Chondrocyte (in vitro differentiated cells): ENCODE measurements at places on chromosomes 5 and 9. TPM values are rescaled to one million over a fixed set of nuclear protein-coding genes. Genes with fewer than 3 reads are reported as not detected.

GRCh38 chr5:133801955-133802751 is 166.3 kb downstream of the C5orf15 start:
- no peak for DNase-seq

- DNase-seq = no peak
These were observed 84.1 kb upstream of the IRX1 start for GRCh38 chr5:3511519-3511918.

GRCh38 chr9:13035822-13036221 is 243.7 kb downstream of the MPDZ start:
- no peak for DNase-seq

DNA sequence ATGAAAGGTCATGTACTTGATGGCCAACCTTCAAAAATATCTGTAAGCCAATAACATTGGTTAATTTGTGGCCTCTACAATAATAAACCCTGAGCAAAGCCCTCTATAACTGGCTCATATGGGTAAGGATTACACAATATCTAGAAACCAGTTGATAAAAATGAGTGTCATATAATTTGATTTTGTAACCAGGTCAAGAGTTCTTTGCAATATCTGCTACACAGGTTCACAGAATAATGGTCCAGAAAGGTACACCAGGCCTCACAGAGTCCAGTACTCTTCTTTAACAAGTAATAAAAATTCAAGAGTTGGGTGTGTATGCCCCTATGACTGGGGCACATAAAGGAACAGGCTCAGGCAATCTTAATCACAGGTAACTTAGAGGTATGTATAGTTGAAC is 95.3 kb downstream of the AUH start:
- no peak for DNase-seq

GRCh38 chr9:113139225-113139829 is 11.5 kb upstream of the SLC31A2 start:
- no peak for DNase-seq

- no peak for DNase-seq
These were observed 22.3 kb downstream of the TTF1 start for GRCh38 chr9:132384376-132384775.

DNA sequence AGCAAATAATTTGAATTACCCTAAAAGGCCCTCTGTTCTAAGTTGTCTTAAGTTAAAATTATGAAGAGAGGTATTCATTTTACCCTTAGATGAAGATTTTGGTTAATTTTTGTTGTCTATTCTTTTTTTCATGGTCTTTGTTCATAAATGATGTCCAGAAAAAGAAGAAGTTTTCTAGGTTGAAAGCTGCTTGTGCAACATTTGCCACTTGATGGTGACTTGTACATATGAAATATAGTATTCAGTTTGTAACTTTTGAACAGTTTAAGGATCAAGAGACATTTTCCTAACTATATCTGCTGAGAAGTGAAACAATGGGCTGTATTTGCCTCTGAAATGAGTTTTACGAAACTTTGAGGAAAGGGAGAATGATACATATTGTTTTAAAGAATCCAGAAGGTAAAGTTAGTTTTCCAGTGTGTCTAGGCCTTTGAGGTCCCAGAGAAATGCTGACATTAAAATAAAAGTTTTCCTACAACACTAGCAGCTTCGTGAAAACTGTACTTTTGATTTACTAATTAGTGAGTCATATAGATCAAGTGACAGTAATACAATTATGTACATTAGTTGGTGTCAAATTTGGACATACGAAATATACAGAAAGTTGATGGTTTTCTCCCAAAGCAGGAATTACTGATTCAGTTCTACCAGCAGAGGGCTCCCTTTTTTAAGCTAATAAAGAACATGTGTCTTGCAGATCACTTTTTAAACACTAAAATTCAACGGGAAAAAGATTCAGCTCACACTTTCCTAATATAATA is 70.5 kb downstream of the PIK3R1 start:
- no peak for DNase-seq

DNA sequence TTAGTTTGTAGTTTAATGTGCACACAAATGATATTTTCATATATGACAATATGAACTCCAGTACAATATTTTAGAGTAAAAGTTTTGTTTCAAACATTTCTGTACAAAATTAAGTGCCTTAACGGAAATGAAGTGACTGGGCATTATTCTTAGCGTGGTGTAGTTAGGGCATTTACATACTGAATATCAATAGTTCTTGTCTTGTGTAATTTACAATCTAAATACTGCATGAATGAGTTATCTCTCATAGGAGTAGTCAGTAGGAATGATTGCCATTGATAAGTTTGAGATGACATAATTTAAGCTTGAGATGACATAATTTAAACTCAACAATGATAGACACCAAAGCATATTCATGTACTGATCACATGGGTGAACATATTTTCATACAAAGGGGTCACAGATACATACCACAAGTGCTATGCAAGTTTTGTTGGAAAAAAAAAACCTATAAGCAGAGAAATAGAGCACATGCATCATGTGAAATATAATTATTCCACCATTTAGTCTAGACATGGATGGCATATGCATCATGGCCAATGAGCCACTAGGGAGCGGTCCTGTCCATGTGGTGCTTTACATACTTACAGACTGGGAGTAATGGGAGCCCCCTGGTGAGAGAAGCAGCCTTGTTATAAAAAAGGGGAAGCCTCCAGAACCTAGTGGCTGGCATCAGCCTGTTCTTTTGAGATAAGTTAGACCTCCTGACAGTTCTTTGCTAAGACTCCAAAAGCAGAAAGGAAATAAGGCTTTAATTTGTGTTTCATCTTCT is 1523.9 kb downstream of the MAT2B start:
- no peak for DNase-seq

- no peak for DNase-seq
These were observed 72.7 kb upstream of the ORM1 start for GRCh38 chr9:114250235-114250568.

DNA sequence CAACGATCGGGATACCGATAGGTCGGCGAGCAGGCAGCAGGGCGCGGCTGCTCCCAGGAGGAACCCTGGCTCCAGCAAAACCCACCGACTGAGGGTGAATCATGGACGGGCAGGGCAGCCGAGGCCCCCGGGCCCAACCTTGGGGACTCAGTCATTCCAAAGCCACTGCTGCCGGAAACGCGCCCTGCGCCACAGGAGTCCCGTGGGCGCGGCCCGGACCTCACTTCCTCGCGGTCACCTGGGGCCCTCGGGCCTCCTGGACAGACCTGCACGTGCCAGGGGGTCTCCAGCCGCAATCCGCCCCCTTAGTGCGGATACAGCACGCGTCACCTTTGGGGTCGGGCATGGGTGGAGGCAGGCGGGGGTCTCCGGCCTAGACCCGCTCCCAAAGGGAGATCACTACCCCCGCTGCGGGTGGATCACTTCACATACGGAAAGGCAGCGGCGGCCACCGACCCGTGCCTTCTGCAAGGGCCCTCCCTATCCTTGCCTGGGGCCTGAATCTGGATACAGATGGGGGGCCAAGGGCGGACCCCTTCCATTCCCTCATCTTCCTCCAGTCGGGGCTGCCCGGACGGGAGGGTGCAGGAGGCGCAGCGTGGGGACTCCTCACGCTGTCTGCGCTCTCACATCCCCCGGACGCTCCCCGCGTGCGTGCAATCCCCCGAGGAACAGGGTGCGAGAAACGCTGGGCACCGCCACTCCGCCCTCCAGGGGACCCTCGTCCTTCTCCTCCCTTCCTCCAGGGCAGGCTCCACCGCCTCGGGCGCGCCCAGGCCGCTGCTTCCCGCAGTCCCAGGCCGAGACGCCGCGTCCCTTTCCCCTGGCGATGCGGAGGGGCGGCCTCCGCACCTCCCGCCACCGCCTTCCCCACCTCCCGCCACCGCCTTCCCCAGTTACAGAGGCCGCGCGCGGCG is 586 bp downstream of the TXN start:
- peak; percentile 92 for DNase-seq

- DNase-seq = no peak
These were observed 512.6 kb downstream of the ISL1 start for GRCh38 chr5:51895834-51896233.

GRCh38 chr5:82827651-82828050 is 249.5 kb downstream of the TMEM167A start:
- no peak for DNase-seq

DNA sequence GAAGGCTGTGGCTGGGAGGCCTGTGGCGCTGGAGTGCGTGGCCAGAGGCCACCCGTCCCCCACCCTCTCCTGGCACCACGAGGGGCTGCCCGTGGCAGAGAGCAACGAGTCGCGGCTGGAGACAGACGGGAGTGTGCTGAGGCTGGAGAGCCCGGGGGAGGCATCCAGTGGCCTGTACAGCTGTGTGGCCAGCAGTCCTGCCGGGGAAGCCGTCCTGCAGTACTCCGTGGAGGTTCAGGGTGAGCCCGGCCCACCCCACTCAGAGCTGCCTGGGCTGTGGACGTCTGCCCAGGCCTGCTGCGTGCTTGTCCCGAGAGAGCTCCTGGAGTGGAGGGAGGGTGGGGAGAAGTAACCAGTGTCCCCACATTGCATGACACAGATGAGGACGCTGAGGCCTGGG is 89.2 kb downstream of the HMCN2 start:
- DNase-seq = no peak

DNA sequence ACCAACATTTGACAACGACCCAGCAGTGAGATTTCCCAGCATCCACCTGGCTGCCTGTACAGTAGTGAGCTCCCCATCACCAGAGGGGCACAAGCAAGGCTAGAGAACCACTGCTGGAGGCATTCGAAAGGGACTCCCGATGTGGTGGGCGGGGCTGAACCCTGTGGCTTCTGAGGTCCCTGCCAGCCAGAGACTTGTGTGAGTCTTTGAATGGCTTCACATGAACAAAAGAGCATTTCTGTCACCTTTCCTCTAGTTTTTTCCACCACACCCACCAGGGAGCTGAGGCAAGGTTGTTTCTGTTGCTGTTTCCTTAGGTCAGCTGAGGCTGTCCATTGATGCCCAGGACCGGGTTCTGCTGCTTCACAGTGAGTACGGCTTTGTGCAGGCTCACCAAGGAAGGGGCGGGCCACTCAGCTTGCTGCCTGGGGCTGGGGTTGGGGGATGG is 15.7 kb downstream of the RGS3 start:
- DNase-seq = no peak

GRCh38 chr5:101605700-101606099 is 690.4 kb downstream of the SLCO4C1 start:
- DNase-seq = no peak

- no peak for DNase-seq
These were observed 133.9 kb downstream of the PBX3 start for GRCh38 chr9:125881042-125881441.

GRCh38 chr9:70795841-70796240 is 325.6 kb downstream of the TRPM3 start:
- no peak for DNase-seq

GRCh38 chr5:32536246-32536645 is 49.1 kb upstream of the SUB1 start:
- DNase-seq = no peak

- no peak for DNase-seq
These were observed 56.4 kb downstream of the BHMT start for GRCh38 chr5:79168031-79168430.

DNA sequence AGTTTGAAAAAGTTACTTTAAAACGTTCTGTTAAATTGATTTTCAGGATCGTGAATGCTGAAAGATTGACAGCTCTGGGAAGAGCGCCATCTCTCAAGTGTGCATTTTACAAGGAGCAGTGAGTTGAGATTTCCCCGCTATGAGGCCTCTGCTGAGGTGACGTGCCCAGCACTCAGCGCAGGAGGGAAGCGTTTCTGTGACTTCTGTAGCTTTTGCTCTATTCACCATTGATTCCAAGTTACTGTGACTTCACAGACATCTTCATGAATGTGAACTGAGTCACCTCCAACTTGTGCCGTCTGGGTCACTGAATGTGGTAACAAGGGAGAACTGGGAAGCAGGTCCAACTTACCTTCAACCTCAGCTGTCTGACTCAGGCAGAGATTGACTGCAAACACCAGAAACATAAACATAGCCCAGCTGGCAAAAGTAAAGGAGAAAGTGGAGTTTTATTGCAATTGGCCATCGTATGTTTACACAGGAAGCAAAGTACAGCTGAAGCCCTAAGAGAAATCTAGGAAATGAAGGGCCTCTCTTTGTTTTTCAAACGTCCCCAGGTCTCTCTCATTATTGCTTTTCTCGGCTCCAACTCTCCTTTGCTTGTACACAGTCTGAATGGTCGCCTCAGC is 428.8 kb upstream of the CLINT1 start:
- no peak for DNase-seq

DNA sequence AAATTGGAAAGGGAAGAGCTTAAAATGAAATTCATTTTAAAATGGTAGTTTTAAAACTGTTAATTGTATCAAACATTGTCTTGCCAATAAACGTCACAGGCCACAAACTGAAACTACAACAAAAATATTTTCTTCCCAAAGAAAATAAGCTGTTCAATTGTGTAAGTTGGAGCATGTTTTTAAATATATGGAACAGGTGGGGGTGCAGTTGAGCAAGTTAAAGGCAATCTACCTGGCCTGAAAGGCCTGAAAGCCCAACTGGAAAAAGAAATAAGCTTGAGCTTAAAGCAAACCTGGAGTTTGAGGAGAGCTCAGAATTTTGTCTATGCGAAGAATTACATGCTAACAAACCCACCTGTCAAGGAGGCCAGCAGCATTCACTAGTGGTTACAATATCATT is 439.5 kb downstream of the ACTL7B start:
- DNase-seq = no peak

DNA sequence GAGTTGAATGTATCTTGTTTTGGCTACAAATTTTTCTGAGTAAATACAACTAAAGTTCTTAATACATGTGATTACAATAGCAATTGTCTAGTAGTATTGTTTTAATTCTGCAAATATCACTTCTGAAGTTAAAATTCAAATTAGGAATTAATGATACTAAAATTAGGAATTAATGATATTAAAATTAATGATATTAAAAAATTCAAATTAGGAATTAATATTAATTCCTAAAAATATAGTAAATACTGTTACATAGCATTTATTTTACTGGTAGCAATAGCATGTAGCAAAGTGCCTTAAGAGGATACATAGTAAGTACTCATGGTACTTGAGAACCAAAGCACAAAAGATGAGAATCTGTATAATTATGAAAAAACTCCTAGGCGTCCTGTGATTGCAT is 136.2 kb downstream of the DMXL1 start:
- DNase-seq = no peak

GRCh38 chr9:16960084-16960483 is 89.6 kb upstream of the BNC2 start:
- no peak for DNase-seq

SLCO4C1 gene
- total RNA-seq = 0.10 to 0.15 TPM (median 0.15 TPM) in 3 replicates

SLC34A1 gene
- not detected in 3 replicates for total RNA-seq

IL5 gene
- total RNA-seq = not detected in 3 replicates

IFNK gene
- total RNA-seq = not detected in 3 replicates

LVRN gene
- total RNA-seq = 0.19 to 0.62 TPM (median 0.46 TPM) in 3 replicates

FCN2 gene
- total RNA-seq = not detected in 3 replicates

SLC24A2 gene
- not detected in 3 replicates for total RNA-seq

LEAP2 gene
- 0.35 to 0.72 TPM (median 0.60 TPM) in 3 replicates for total RNA-seq

KCNN2 gene
- total RNA-seq = 0.19 TPM in 1 of 3 replicates, not detected in the others

SHOC1 gene
- not detected in 3 replicates for total RNA-seq

TMEFF1 gene
- total RNA-seq = 1.3 to 3.1 TPM (median 3.0 TPM) in 3 replicates

DNAH5 gene
- 0.46 to 0.77 TPM (median 0.50 TPM) in 3 replicates for total RNA-seq

OGN gene
- total RNA-seq = 27.4 to 72.6 TPM (median 30.3 TPM) in 3 replicates

ZMAT2 gene
- 37.0 to 50.3 TPM (median 39.2 TPM) in 3 replicates for total RNA-seq

C5orf34 gene
- 1.8 to 2.4 TPM (median 1.9 TPM) in 3 replicates for total RNA-seq

GPR151 gene
- not detected in 3 replicates for total RNA-seq

FXN gene
- total RNA-seq = 9.6 to 10.5 TPM (median 9.9 TPM) in 3 replicates

DIRAS2 gene
- total RNA-seq = 10.5 to 20.2 TPM (median 10.9 TPM) in 3 replicates
